NCI-H1417 treated with DMSO at 0.1 percent for 48 hours (cell line): ENCODE measurements at places on chromosomes 16 and 17.

GRCh38 chr16:23974223-23974622 lies 138.4 kb downstream of the PRKCB start:
- DNase-seq, result no peak

GRCh38 chr17:46043606-46044005 lies 44.6 kb downstream of the STH start:
- DNase-seq, result no peak

DNA sequence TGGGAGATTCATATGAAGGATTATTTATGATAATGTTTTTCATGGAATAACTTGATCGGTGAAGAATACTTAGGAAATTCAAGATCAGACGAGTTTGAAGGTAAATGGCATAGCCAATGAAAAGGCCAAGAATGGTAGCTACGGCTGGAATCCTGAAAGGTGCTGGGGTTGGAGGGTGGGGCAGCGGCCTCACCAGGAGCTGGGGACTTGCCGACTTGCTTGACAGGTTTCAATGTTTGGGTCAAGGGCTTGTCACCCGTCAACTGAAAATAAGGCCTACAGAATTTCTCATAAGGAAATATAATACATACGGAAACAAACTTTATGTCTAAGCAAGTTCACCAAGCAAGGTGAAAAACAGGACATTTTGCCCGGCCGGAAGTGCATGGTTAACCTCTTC lies 9.9 kb downstream of the CRYM start:
- no peak for DNase-seq

- no peak for DNase-seq
Measured at GRCh38 chr16:51163894-51164566, 13.0 kb upstream of the SALL1 start.

DNA sequence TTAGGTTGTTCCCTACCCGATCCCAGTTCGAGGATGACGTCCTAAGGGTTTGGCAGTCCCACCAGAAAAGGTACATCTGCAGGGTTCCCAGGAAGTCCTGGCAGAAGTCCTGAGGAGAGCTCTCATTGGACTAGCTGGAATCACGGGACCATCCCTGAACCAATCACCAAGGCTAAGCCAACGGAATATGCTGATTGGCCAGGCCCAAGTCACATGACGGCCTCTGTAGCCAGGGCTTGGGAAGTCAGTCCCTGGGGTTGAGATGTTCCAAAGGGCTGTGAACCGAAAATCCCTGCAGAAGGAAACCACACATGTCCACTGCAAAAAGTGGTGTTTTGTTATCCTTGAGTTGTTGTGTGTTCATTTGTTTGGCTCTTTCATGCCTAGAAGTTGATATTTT lies 68.2 kb upstream of the ZNF423 start:
- DNase-seq, result no peak

DNA sequence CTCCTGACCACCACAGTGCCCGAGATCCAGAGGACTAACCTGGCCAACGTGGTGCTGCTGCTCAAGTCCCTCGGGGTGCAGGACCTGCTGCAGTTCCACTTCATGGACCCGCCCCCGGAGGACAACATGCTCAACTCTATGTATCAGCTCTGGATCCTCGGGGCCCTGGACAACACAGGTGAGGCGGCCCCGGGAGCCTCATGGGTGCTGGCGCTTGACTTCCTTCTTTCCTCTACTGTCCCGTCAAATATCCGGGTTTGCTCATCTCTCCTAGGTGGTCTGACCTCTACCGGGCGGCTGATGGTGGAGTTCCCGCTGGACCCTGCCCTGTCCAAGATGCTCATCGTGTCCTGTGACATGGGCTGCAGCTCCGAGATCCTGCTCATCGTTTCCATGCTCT lies 13.7 kb downstream of the DHX38 start:
- DNase-seq, result no peak

DNA sequence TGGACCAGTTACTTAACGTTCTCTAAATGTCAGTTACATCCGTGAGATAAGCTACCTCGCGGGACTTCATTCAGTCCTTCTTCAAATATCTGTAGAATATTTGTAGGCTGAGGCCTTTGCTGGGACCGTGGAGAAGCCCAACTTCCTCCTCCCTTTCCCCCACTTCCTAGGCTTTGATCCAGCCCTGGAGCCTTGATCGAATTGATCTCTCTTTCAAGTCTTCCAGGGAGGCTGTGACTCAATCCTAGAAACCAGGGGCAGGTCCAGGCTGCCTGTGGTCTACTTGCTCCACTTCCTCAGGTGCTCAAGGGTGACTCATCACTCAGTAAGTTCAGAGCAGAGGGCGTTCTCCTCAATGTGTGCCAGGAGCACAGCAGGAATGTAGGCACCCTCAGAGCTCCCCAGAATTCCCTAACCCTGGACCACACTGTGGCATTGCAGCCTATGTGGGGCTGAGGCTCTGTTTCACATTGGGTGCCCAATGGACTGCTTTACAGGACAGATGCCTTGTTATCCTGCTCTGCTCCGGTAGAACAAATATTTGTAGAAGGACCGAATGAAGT lies 11.2 kb upstream of the CEP20 start:
- DNase-seq, result no peak

- no peak for DNase-seq
Measured at GRCh38 chr17:14417336-14417735, 116.5 kb downstream of the HS3ST3B1 start.

DNA sequence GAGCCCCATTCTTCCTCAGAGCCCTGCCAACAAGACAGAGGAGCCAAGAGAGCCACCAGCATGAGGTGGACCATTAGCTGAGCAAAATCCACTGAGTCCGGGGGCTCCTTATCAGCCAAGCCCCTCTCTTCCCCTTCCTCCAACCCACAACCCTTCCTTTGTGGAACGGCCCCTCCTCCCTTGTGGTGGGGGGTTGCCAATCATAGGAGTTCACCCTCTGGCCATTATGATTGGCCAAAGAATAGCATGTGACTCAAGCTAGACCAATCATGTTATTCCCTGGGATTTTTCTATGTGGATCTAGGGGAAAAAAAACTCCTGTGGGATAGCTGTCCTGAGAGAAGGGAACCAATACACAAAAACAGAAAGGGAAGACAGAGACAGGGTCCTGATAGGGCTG lies 120.5 kb downstream of the C16orf95 start:
- DNase-seq, result no peak
